ENCODE measurements at places on chromosomes 5 and 9.

- DNase-seq: no peak
Observed at GRCh38 chr9:114445616-114446015, 57.8 kb upstream of the AKNA start.

- DNase-seq: no peak
Observed at GRCh38 chr9:11414241-11414640, 801.4 kb upstream of the PTPRD start.

DNA sequence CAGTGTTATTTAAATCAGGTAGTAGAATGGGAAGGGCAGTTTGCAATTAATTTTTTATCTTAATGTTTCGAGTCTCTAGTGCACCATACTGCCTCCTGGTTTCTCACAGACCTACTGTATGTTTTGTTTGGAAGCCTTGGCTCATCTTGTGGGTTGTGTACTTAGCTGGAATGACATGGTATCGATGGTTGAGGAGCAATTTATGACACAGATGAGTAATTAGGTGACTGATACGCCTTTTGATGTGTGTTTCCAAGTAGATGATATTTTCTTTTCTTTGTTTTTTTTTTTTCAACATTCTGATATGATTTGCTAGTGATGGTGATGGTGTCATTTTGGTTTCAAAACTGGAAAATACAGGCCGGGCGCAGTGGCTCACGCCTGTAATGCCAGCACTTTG, 16.1 kb downstream of the BASP1 start:
- DNase-seq: no peak

DNA sequence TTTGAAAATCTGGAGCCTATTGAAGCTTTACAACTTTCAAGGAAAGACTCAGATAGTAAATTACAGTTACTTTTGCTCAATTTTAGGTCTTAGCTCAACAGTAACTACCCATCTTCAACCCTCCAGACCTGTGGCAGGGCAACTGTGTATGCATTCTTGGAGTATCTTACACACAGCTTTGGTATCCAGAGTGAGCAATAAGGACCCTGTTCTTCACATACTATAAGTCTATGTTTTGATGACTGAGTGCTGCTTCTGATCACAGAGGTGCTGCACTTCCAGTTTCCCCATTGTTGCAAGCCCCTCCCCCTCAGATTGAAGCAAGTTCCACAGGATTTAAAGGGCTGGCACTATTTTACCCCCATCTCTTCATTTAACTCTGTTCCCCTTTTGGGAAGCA, 737.4 kb upstream of the GRAMD2B start:
- DNase-seq: no peak

DNA sequence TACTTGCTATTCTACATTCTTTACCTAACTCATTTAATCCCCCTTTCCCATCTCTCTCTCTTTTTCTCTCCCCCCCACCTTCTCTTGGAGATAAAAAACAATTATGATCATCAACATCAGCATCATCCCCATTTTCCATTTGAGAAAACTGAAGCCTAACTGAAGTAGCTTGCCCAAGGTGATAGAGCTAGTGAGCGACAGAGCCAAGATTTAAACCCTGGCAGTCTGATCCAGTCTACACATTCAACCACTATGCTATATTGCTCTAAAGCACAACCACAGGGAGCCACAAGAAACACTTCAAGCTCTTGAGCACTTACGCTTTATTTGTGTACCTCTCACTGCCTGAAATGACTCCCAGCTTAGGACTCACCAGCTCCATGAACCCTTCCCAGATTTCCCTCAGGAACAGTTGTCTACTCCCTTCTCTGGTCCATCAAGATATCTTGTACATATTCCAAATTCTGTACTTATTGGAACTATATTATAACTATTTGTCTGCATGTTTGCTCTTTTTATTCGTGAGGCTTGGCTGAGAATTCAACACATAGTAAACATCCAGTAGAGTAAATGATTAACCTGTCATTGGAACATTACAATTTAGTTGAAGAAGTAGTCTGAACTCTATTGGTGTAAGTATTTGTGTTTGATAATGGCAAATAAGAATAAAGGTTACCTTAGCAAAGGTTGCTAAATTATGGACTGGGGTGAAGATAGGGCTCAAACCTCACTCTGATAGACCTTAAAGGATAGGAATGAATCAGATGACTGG, 164.8 kb downstream of the EFNA5 start:
- DNase-seq: peak; percentile 55

GRCh38 chr9:92328225-92328624, 2.5 kb downstream of the CENPP start:
- no peak for DNase-seq

GRCh38 chr9:94881940-94882339, 155.4 kb downstream of the AOPEP start:
- DNase-seq: no peak

All from NCI-H187 (cell line).